ENCODE measurements at places on chromosomes 6 and 20.

GRCh38 chr6:135434095-135434494 lies 63.4 kb downstream of the AHI1 start:
- DNase-seq, result no peak

- no peak for DNase-seq
Measured at GRCh38 chr6:49565855-49566254, 15.4 kb downstream of the C6orf141 start.

- DNase-seq, result no peak
Measured at GRCh38 chr20:63194007-63194796, 21.7 kb downstream of the YTHDF1 start.

- DNase-seq, result no peak
Measured at GRCh38 chr6:106540432-106540831, 88.9 kb downstream of the RTN4IP1 start.

DNA sequence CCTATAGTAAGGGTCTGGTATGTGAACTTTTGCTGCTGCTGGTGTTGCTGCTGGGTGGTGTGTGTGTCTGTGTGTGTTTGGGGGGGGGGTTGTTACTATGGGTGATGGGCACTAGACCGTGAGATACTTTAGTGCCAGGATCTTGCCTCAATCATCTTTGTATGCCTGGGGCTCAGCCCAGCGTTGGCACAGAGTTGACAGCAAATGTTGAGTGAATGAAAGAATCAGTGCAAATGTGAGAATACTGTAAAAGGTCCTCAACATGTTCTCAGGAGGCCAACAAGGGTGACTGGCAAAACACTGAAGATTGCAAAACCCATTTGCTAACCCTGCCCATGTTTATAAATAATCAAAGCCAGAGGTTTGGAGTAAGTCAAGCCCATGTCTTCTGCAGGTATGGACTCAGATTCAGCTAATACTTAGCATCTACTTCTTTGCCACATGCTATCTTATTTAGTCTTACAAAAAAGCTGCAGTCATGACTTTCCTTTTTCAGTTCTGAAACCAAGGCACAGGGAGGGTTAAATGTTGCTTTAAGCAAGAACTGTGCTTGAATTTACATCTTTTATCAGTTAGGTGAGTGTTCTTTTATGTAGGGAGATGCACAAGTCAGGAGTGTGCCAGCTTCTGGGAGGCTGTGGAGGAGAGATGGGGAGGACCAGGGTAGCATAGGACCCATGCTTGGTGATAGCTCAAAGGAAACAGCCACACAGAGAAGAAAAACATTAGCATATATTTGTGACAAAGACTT lies 125.3 kb upstream of the SPACA1 start:
- DNase-seq, result no peak

DNA sequence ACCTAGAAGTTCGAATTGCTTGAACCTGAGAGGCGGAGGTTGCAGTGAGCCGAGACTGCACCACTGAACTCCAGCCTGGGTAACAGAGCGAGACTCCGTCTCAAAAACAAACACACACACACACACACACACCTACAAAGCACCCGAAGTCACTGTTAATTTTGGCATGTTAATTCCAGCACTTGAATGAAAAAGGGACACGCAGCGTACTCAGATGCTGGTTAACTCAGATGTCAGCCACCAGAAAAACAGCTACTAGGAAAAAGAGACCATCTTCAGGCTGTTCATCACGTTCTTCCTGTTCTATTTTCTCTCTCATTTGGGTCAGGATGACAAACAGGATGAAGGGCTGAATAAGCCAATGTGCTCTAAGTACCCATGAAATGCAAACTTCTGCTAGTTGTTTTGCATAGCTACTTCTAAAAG lies 46.9 kb downstream of the BLOC1S5 start:
- no peak for DNase-seq

DNA sequence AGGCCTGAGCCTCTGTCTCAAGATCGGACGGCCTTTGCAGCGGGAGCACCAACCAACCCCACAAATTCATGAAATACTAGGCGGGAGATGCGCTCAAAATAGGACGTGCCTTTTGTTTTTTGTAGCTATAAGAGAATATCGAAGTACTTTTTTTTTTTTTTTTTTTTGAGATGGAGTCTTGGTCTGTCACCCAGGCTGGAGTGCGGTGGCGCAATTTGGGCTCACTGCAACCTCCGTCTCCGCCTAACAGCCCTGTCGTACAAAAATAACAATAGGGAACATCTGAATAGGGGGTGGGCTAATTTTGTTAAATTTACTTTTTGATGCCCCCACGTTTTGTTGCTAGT lies 5.9 kb upstream of the TUBB2A start:
- DNase-seq, result no peak

DNA sequence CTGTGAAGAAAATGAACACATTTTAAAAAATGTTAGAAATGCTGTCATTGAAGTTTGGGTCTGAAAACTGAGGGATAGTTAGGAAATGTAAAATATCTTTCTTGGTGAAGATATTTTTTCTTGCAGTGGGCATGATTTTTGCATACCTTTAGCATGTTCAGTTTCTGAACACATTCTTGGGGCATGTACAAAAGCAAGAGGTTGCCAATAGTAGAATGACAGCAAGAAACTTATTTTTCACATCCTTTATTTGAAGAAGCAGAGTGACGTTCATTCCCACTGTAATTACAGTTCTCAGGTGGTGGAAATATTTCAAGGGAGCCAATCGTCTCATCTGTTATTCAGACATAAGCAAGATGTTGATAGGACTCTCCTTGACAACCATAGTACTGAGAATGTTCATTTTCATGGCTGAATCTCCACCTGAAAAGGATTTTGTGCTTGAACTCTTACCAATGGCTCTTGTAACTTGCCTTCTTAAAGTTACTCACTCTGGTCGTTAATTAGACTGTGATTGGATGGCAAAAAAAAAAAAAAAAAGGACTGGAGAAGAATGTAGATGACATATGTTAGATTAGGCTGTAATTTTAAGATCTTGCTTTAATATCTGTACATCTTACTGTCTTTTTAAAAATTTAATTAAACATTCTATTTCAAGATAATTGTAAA lies 74.4 kb downstream of the DOK5 start:
- no peak for DNase-seq

DNA sequence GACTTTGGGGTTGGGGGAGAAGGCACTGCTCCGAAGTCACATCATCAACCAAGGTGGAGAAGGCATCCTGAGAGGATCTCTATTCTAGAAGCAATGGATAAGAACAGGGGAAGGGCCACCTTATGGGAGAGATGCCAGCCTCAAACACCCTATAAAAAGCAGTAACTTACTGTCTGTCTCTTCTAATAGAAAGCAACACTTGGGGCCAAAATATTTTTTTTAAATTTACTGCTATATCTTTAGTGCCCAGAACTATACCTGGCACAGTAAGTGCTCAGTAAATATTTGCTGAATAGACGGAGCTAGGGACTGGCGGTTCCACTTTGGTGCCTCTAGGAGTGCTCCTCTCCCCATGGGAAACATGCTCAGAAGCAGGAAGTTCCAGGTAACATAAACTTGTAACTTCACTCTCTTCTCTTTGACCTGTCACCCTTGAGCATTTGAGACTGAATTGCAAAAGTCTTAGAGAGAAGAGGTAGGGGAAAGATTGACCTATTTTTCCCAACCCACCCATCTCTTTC lies 807 bp upstream of the OTOR start:
- DNase-seq, result no peak

GRCh38 chr6:169800668-169801395 lies 49.4 kb downstream of the ERMARD start:
- DNase-seq, result no peak

DNA sequence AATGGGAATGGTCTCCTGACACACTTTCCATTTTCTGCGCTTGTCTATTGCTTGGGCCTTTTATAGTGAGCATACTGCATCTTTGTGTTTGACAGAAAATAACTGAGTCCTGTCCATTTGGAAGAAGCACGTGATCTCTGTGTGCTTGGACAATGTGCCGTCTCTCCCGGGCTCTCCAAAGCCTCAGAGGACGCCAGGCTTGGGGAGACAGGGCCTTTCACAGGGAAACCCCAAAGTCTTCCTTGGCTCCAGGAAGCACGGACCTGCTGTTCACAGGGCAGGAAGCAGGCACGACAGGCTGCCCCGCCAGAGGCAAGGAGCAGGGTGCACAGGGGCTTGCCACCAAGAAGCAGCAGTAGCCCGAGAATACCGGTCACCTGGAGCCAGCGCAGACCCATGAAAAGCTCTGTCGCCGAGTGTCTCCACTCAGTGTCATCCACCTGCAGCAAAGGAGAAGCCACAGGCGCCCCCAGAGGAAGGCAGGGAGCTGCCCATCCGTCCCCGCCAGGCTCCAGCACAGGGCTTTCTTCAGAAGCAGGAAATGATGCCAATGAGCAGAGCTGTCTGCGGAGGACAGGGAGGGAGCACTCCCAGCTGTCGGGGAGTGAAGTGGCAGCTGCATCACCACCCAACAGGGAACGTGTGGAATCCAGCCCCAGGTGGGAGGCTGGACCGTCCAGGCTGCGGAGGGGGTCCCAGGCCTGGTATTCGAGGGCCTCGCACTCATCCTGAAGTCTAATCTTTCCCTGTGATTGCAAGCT lies 135.1 kb downstream of the AGPAT4 start:
- no peak for DNase-seq

DNA sequence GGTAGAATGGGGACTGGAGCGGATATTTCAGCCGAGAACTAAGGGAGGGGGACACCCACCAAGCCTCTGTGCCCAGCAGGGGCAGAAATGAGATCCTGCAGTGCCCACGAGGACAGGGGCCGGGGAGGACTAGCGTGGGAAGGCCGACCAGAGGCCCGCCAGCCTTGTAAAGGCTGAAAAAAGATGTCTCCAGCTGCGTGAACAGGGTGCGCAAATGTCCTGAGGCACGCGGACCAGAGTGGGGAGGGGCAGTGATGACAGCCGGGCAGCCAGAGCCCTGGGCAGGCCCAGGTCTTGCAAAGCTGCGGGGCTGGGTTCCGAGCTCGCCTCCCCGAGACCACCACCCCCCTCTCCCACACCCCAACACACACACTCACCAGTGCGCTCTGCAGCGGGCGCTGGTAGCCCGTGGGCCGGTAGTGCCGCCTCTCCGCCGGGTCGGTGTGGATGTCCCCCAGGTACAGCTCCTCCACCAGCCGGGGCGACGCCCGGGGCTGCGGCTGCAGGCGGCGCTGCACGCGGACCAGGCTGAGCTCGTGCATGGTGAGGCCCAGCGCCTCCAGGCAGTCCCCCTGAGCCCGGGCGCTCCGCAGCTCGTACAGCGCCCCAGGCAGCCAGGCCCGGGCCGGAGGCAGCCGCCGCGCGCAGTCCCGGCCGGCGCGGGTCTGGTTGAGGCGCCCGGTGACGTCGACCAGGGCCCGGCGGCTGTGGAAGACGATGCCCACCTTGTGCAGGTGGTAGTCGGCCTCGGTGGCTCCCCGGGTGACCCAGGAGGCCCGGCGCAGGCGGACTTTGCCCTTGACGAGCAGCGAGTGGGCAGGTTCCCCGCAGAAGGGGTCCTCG lies 48.2 kb downstream of the APCDD1L start:
- no peak for DNase-seq

- no peak for DNase-seq
Measured at GRCh38 chr20:64049878-64050260, 430 bp upstream of the SOX18 start.

DNA sequence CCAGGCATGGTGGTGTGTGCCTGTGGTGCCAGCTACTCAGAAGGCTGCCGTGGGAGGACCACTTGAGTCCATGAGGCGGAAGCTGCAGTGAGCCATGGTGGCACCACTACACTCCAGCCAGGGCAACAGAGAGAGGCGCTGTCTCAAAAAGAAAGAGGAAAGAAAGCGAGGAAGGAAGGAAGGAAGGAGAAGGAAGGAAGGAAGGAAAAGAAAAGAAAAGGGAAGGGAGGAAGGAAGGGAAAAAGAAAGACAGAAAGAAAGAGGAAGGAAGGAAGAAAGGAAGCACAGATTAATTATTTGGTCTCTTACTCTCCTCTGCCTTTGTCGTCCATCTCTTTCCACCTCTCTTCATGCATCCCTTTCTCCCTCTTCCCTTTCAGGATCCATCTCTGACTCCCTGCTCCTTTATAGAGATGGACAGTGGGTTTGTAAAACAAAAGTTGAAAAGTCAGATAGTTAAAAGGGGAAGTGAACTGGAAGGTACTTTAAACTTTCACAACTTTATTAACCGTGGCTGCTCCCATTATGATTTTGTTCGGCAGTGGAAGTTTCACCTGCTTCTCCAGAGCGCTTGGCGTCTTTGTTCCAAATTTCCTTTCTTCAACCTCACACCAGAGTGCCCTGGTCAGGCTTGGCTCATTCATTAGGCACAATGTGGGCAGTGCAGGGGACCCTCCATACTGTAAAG lies 1.5 kb downstream of the HLA-DQA1 start:
- DNase-seq, result no peak

- no peak for DNase-seq
Measured at GRCh38 chr6:77466055-77466450, 2.8 kb upstream of the HTR1B start.

DNA sequence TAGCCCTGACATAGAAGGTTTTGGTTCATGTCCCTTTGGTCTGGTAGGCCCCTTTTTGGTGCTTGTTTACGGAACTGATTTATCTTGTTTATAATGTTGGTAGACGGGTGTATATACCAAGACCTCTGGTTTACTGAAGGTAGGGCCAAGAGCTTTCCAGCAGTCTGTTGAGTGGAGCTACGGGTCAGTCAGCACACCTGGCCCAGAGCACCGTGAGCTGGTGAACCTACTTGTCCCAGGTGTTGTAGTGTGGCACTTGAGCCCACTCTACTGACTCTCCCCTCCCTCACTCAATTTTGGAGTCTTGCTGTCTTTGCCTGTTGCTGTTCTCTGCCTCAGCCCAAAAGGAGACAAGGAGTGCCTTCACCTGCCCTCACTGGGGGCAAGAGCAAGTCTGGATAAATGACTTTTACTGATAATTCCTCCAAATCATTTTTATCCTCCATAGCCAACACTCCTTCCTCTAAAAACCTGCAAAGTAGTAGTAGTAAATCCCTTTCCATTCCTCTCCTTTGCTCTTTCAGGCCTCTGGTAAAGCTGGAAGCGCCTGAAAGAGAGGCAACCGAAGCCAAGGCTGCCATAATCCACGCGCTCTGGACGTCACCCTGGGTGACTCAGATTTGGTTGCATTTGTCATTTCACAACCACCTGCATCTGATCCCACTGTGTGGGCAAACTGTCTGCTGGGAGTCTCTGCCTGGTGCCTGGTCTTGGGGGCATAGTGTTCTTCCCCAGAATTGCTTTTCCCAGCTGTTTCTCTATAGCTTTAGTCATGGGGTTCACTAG lies 22.2 kb downstream of the RREB1 start:
- no peak for DNase-seq

GRCh38 chr6:84453499-84453898 lies 226.1 kb upstream of the CEP162 start:
- DNase-seq, result no peak

DNA sequence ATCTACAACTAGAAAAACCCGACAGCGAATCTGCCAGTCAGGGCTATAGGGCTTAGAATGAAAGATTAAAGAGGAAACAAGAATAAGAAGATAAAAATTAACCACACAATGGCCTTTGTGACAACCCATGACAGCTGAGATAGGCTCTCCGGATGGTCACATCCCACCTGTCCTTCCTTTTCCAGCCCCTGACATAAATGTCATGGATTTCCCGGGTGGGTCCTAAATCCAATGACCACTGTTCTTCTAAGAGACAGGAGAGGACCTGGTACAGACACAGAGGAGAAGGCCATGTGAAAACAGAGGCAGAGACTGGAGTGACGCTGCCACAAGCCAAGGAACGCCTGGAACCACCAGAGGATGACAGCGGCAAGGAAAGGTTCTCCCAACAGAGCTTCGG lies 41.8 kb downstream of the ATXN1 start:
- DNase-seq, result no peak

GRCh38 chr6:166726201-166726600 lies 99.2 kb upstream of the RPS6KA2 start:
- no peak for DNase-seq

Data from CD8-positive, alpha-beta T cell (primary cell).